D341Med (cell line): ENCODE measurements at places on chromosomes 5 and 9.

- no peak for DNase-seq
Observed at GRCh38 chr5:168914491-168914890, 335.3 kb upstream of the PANK3 start.

- no peak for DNase-seq
Observed at GRCh38 chr5:1831677-1832313, 30.6 kb downstream of the NDUFS6 start.

DNA sequence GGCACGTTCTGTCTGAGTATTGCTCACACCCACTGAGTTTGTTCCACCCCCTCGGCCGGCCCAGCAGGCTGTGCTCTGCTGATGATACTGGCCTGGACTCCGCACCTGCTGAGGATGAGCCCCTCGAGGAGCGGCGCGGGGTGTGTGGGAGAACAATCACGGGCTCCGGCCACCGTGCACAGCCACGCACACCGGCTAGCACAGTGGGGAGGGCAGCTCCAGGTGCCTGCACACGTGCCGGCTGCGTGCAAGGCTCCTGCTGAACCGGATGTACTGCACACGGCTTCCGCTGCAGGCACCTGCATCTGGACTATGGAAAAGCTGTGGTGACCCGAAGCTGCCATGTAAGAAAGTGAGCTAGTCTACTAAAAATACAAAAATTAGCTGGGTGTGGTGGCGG, 485.2 kb upstream of the CDH9 start:
- DNase-seq, result peak; percentile 21

DNA sequence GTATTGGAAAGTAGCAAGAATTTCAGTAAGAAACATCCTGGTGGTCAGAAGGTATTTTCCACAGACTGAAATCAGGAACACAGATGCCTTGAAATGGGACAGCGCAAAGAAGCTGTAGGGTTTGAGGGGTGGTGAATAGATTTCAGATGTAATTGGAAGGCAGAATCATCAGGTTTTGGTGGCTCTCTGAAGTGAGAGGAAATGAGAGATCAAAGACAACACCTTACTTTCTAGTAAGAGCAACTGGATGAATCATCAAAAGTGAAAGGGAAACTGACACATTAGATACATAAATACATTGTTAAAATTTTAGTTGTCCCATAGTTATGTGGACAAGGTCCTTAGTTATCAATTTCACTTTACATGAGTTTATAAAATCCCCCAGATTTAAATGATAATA, 188.2 kb upstream of the SLC27A6 start:
- DNase-seq, result no peak

DNA sequence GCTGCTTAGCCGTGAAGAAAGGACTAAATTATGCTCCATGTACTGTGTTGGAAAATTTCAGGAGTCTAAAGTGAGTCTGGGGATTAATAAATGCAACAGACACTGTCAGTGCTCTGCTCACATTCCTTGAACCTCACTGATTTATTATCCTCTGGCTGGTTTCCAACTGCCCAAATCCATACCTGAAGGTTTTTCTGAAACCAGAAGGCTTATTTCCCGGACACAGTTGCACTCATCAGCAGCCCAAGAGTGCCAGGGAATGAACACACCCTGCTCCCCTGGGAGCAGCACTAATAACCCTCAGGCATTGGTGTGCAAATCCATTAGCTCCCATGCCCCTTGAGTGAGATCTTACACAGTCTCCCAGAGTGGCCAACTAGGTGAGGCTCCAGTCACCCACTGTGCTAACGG, 38.7 kb downstream of the F2R start:
- no peak for DNase-seq

GRCh38 chr5:17069995-17070511, 134.0 kb upstream of the MYO10 start:
- DNase-seq, result no peak

GRCh38 chr9:137744632-137745183, 125.9 kb downstream of the EHMT1 start:
- DNase-seq, result no peak

DNA sequence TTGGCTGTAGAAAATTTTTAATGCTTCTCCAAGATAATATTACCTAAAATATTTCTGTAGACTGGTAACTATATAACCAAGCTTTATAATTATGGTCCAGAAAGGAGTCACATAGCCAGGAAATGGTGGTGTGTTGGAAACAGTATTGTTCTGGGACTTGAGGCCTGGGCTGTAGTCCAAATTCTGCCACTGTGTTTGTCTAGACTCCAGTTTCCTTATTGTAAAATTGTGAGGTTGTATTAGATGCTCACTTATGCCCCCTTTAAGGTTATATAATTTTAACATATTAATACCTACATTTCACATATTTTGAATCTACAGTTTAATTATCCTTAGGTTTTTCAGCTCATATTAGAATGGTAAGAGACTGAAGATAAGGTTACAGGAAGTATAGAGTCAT, 42.4 kb downstream of the STX17 start:
- no peak for DNase-seq
